ENCODE measurements at places on chromosomes 5 and 9.

GRCh38 chr9:127534931-127535330 lies 77.1 kb upstream of the STXBP1 start:
- no peak for DNase-seq

GRCh38 chr5:112883192-112883591 lies 22.1 kb downstream of the SRP19 start:
- DNase-seq, result no peak

DNA sequence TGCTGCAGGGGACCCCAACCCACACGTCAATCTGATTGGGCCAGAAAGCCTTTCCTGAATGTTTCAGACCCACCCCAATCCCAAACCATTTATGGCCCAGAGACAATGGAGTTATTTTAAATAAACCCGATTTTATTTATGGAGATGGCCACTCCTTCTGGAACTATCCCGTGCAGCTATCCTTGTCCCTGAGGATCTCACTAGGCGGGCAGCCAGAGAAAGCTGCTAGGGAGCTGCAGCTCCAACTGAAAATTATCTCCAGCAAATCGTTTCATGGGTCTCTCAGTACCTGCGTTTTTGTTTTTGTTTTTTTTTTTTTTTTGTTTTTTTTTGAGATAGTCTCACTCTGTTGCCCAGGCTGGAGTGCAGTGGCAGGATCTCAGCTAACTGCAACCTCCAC lies 23.0 kb downstream of the C1QTNF2 start:
- no peak for DNase-seq

GRCh38 chr5:36728697-36729543 lies 122.5 kb downstream of the SLC1A3 start:
- DNase-seq, result peak; percentile 74

GRCh38 chr9:8832955-8833354 lies 1033.4 kb upstream of the DMAC1 start:
- no peak for DNase-seq

DNA sequence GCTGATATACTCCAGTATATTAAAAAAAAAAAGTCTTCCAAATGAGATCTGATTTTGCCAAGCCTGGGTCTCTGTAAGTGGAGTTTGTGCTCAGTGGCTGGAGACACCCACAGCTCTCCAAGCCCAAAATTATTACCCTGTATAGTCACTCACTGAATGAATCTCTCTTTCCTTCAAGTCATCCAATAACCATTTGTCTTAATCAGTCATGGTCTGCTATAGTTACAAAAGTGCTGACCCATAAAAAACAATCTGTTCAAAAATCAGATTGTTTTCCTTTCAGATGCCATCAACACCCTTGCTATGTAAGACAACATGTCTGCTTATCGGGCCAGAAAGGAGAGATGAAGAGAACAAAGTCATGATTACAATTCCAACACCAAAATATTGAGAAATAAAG lies 159.4 kb upstream of the FST start:
- no peak for DNase-seq

DNA sequence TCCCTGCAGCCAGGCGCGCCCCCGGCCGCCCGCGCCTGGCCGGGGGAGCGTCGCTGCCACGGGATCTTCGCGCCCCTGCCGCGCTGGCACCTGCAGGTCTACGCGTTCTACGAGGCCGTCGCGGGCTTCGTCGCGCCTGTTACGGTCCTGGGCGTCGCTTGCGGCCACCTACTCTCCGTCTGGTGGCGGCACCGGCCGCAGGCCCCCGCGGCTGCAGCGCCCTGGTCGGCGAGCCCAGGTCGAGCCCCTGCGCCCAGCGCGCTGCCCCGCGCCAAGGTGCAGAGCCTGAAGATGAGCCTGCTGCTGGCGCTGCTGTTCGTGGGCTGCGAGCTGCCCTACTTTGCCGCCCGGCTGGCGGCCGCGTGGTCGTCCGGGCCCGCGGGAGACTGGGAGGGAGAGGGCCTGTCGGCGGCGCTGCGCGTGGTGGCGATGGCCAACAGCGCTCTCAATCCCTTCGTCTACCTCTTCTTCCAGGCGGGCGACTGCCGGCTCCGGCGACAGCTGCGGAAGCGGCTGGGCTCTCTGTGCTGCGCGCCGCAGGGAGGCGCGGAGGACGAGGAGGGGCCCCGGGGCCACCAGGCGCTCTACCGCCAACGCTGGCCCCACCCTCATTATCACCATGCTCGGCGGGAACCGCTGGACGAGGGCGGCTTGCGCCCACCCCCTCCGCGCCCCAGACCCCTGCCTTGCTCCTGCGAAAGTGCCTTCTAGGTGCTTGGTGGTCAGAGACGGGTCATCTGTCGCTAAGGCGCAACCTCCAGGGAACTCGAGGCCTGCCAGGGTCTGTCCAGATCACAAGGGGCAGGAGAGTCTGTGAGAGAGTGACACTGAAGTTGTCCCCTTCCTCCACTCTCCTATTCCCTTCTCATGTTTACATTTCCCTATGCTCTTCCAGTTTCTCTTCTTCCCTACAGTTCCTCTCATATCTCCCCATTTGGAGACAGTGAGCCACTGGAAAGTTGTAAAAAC lies 1.3 kb downstream of the GPR150 start:
- no peak for DNase-seq

DNA sequence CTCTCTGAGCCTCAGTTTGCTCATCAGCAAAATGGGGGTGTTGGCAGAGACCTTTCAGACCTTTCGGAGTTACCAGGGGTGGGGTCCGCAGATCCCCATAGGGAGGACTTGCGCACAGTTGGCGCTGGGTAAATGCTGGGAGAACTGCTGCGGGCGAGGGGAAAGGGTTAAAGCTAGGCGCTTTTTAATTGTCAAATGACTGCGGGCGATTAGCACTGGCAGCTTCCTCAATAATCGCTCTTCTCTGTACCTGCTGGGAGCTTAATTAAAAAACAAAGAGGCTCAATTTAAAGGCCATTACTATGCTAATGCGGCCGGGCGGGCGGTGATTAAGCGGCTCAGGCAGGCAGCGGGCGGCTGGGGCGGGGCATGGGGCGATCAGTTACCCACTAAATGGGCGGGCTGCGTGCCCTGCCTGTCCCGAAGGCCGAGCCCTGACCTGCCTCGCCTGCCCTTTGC lies 63.0 kb downstream of the LMX1B start:
- no peak for DNase-seq

DNA sequence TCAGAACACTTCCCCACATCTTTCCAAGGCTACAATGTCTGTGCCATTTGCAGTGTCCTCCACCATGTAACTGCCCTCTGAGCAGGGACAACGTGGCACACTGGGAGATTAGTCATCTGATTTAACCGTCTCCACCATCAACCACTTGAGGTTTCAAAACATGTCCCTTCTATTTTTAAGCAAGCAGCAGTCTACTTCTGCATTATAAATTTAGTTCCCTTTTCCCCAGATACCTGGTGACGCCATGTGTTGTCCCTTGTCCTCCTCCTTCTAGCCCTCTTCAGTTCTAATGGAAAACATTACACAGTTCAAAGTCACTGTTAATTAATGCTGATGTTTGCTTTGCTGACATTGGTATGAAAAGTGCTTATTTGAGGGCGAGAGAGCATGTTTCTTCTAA lies 52.8 kb downstream of the ATP10B start:
- no peak for DNase-seq

DNA sequence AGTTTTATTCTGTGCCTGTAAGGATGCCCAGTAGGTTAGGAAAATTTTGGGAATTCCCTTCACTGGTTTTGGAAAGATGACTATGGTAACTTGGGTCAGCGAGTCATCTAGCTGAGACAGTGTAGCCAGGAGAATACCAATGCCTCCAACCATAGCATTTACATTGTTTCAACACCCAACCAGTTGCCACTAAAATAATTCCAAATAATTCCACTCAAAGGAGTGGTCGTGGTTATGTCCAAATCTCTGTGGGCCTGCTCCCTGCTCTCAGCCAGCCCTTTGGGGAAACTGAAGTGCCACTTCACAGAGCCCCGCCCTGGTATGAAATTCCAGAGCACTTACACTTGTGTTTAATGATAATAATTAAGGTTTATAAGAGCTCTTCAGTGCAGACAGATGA lies 310.5 kb downstream of the PLK2 start:
- no peak for DNase-seq

DNA sequence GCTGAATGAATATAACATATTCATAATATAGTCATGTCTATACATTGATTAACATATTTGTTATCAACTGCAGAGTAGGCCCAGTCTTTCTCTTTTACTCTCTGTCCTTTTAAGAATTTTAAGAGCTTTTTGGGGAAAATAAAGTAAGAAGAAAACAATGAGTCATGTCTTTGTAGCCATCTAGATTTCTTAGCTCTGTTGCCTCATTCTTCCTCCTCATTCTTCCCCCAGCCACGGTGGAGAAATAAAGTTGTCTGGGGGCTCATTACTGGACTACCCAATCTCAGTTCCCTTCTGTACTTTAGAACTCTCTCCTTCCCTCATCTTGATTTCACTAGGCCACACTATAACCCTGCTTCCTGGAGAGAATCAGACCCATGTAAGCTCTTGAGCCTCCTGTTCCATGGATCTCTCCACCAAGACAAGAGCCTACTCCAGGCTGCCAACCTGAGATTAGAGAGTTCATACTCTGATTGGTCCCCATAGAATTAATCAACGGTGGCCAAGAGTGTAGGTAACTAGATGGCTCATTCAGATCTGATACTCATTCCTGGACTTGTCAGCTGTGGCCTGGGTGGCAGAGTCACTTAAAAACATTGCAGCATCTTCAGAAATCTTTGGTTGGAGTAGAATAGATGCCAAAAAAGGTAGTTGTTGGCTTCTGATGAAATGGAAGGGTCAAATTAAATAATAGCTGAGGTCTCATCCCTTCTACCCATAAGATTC lies 44.2 kb downstream of the ITGA1 start:
- DNase-seq, result no peak

DNA sequence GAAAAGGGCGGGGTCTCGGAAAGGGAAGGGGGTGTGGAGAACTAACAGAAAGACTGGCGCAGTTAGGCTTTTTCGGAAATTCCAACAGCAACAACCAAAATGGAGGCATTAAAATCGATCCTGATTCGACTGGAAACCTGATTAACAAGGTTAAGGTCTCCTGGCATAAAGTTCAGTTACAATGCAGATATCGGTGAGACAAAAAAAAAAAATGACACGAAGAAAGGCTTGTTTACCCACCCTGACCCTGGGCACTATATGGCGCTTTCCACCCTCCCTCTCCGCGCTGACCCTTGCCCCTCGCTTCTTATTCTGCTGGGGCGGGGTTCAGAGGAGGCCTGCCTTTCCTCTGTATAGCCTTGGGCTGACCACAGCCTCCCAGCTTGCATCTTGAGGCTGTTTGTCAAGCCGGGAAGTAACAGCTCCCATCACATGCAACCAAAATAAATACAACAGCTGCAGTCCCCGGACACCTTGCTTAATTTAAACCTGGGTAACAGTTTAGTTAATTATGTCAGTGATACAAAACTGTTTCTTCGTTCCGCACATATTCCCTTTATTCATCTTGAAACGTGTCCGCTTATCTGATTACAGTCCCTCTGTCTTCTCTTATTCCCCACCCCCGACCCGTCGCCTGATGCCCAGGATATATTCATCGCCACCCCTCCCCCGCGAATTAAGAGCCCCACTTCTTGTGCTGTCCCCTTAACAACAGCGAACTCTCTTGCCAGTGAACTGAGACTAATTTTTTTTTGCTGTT lies 795 bp upstream of the PJA2 start:
- peak; percentile 84 for DNase-seq

DNA sequence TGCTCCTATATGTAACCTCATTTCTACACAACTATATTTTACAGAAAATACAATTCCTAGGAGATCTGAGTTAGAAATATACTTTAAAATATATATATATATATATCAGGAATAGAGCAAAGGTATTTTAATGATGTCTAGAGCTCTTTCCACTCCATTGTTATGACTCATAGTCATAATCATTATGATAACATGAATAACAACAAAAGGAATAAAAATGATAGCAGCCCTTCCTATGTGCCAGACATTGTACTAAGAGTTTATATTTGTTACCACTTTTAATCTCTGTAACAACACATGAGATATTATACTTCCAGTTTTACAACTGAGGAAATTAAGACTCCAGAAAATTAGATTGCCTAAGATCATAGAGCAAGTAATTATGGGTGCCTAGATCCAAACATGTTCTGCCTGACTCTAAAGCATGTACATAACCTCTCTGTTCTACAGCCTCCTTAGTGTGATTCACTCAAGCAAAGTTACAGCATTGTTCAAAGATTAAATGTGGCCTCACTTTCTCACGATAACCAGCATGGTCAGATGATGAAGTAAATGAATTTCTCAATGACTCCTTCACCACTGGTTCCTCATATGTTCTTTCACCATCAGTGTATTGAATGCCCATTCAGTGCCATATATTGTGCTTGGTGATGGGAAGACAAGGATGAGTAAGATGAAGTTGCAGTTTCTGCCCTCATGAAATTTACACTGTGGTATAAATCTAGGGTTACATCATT lies 452.1 kb downstream of the EFNA5 start:
- DNase-seq, result peak; percentile 65

- no peak for DNase-seq
Measured at GRCh38 chr5:33210978-33211377, 229.8 kb upstream of the TARS1 start.

DNA sequence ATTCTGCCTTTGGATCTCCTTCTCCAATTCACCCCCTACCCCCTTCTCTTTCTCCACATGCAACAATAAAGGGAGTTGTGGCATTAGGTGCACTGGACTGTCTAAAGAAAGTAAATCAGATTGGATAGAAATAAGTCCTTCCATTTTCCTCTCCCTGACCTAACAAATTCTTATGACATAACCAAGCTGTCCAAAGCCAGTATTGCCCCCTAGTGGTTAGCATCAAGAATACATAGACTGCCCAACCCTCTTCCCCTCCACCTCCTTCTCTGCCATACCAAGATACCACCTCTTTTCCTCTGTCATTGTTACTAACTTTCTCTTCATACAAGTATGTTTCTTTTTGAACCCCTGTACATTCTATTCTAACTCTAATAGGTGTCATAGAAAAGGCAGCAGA lies 45.7 kb downstream of the PPARGC1B start:
- DNase-seq, result peak; percentile 26

DNA sequence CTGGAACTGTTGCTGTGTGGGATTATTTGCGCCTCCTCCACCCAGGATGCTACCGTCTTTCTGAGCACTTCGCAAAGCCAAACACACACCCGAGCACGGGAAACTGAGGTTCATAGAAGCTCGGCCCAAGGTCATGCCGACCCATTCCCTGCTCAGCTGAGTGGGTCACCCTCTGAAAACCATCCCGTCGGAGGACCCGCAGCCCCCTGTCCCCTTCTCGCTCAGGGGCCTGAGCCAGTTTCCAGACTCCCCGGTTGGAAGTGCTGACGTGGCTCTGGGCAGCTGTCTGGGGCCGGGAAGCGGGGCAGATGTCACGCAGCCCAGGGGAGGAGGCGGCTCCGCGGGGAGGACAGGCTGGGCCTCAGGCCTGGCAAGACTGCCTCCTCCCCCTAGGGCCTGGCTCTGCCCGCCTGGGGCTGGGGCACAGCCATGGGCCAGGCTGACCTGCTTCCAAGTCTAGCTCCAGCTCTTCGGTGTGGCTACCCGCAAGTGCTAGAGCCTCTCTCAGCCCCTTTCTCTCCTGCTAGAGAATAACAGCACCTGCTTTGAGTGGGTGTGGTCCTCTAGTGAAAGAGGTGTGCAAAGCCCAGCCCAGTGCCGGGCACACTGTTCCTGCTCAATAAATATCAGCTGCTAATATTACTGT lies 9.9 kb upstream of the CXXC5 start:
- DNase-seq, result no peak

- no peak for DNase-seq
Measured at GRCh38 chr5:10746711-10747110, 14.3 kb downstream of the DAP start.

Data from NCI-H460 (cell line).